ENCODE measurements at places on chromosomes 2 and 18. TPM values are rescaled to one million over a fixed set of nuclear protein-coding genes. Genes with fewer than 3 reads are reported as not detected.

GRCh38 chr18:13455960-13456481, 237.5 kb downstream of the LDLRAD4 start:
- no peak for DNase-seq

DNA sequence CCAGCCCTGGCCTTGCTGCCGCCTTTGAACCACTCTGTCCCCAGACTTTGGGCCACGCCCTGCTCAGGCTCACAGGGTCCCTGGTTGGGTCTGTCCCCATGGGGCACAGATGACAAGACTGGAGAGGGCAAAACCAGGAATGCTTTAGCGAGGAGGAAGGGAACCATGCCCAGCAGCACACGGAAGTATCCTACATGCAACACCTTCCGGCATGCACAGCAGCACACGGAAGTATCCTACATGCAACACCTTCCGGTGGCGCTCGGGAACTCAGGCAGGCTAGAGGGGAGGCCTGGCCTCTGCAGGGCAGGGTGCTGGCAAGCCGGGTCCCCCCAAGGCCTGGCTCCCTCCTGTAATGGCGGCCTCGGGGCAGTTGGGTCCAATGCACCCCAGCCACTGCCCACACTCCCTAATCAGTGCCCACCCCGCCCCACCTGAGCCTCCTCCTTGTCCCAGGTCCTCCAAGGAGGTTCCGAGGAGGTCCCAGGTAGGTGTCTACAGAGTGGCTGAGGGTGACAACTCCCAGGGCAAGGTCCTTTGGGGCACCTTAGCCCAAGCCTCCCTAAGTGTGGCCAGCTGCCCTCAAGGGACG, 33.6 kb upstream of the SNED1 start:
- DNase-seq, result no peak

DNA sequence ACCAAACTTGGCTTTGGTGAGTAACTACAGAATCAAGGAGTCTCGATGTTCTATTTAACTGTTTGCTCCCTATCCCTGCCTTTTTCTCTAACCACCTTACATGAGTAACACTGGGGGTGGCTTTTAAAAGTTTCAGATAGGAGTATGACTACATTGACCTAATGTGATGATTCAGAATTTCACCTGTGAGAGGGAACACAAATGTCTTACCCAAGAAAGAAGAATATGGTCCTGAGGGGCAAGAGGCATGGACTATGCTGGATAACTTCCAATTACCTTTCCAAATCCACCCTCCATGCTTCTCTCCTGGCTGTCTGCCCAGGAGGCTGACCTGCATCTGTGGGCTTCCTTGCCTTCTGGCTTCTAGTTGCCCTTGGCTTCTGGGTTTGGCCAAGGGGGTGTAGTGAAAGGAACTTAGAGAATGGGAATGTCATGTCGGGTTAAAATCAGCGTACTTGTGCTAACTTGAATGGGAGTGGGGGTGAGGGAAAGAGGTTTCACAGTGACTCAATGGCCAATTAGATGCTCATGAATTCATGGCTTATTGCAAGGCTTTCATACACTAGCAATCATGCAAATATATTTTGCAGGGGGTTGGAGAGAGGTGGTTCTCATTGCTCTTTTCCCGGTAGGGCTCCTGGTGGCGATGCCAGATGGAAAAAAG, 5.3 kb upstream of the IL36G start:
- DNase-seq, result no peak

DNA sequence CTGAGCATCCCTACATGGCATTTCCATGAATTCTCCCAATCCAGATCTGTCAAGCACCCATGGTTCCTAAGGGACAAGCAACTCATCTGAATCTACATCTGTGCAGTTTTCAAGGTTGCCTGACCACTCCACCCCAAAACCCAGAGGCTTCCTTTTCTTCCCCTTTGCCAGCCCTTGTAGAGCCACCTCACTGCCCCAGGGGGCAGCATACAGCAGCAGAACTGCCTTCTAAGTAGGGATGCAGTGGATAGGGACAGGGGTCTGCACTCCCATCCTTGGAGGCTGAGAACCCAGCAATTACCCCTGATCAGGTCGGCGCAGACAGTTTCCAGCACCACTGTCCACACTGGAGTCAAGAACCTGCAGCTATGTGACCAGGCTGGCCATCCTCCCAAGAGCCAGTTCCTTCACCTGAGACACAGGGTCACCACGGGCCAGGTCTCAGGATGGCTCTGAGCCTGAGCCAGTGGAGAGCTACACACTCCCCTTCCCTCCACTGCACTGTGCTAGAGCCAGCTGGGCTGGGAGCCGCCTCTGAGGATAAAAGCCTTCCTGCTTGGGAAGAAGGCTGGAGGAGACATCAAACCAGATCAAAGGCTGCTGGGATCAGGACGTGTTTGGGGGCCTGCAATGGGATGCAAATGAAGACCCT, 283.1 kb downstream of the CELF4 start:
- DNase-seq, result no peak

- DNase-seq, result no peak
These were observed 686.7 kb downstream of the NYAP2 start for GRCh38 chr2:226086190-226086589.

AFF3 gene
- 2.6 TPM for total RNA-seq

HSBP1L1 gene
- 51.8 TPM for total RNA-seq

All from colonic mucosa (tissue), 4 donors.